Amygdala (tissue), 56 donors: ENCODE measurements at places on chromosomes 4 and X.
A peak's percentile ranks its signal among the peaks of the same experiment; 100 is the strongest.

DNA sequence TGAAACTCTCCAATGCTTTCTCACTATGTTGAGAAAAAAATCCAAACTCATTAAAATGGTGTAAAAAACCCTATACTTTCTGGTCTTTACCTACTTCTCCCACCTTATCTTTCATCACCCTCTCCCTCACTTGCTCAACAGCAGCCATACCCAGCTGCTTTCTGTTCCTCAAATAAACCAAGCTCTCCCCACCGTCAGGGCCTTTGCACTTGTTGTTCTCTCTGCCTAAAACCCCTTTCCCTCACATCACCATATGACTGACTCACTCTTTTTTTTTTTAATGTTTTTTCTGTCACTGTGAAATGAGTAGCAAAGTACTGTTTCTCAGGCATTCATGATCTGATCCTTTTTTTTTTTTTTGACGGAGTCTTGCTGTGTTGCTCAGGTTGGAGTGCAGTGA lies 122.3 kb upstream of the TMEM164 start:
- no peak for DNase-seq

GRCh38 chrX:23851544-23851943 lies 56.2 kb downstream of the APOO start:
- DNase-seq, result no peak

GRCh38 chrX:8988446-8988845 lies 45.5 kb downstream of the FAM9B start:
- DNase-seq, result peak; percentile 0

DNA sequence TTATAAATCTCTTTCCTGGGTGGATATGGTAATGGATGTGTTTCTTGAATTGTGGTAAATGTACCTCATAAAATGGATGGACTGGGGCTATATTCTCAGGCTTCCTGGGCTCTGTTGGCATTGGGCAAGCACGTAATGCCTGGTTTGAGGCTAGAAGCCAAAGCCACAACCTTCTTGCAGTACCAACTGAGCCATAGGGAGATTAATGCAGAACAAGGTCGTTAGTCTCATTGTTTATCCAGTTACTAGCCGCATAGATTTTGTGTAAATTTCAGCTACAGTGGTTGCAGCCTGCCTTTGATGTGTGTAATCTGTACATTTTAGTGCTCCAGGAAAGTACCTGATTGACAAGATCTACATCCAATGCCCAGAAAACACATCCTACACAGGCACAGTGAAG lies 7.2 kb upstream of the LEF1 start:
- DNase-seq, result no peak

DNA sequence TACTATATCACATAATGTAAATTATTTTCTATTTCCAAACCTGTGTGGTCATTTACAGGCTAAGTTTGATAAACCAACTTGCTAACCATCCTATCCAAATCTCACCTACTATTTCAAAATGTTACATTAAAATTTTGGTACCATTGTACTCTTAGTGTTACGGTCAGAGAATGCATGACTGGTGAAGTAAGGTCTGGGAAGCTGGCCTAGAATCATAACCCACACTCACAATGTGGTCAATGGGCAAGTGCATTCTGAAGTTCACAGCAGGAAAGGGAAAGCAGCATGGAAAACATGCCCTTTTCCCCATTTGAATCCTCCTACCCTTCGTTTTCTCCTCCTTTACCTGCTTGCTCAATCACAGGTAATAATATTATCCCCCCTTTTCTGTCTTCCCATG lies 54.4 kb downstream of the PPP3CA start:
- no peak for DNase-seq

DNA sequence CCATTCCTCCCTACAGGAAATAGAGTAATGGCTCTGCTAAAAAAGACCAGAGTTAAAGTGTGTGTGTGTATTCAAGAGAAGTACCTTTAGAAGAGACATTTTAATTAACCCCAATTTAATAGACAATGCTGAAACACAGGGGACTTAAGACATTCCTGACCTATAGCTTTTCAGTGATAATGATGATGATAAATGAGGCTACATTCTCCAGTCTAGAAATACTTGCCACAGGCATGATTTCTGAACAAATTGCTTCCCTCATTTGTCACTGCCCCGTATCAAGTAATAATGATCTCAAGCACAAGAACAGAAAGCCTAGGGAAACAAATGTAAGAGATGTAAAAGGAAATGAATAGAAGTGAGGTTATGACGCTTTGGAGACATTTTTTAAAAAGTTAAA lies 117.1 kb downstream of the UNC5C start:
- no peak for DNase-seq

- no peak for DNase-seq
Observed at GRCh38 chrX:71625471-71625870, 7.2 kb upstream of the CXCR3 start.
